Nucleus accumbens (tissue), 56 donors: ENCODE measurements at places on chromosomes 12 and 14.
A peak's percentile ranks its signal among the peaks of the same experiment; 100 is the strongest.

DNA sequence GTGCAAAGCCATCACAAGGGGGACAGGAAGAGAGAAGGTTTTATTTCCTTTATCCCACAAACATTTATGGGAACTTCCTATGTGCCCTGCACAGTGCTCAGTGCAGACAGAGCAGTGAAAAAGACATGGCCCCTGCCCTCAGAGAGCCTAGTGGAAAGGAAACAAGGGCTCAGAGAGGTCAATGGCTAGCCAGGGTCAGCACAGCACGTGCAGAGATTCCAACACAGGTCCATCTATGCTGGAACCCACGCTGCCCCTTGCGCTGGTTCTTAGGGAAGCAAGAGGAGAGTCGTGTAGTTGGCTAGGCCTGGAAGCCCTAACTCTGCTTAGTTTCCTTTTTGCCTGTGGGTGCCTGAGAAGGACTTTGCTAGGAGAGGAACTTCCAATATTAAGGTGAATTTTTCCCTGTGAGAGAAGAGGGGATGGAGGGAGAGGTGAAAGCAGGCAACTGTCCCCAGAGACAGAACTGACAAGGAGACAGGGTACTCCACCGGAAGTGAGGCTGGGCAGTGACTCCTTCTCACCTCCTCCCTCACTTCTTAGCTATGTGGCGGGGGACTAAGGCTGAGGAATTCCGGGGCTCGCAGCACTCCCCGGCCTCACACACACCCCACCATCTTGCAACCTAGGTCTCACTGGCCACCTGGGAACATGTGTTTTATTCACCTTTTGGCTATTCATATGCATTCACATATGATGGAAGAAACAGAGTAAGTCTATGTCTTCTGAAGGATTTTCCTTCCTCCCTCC lies 12.1 kb upstream of the GPX2 start:
- DNase-seq = no peak

- peak; percentile 51 for DNase-seq
Observed at GRCh38 chr14:58752771-58753201, 115.0 kb downstream of the DACT1 start.

- no peak for DNase-seq
Observed at GRCh38 chr14:62736048-62737043, 308.9 kb downstream of the KCNH5 start.

DNA sequence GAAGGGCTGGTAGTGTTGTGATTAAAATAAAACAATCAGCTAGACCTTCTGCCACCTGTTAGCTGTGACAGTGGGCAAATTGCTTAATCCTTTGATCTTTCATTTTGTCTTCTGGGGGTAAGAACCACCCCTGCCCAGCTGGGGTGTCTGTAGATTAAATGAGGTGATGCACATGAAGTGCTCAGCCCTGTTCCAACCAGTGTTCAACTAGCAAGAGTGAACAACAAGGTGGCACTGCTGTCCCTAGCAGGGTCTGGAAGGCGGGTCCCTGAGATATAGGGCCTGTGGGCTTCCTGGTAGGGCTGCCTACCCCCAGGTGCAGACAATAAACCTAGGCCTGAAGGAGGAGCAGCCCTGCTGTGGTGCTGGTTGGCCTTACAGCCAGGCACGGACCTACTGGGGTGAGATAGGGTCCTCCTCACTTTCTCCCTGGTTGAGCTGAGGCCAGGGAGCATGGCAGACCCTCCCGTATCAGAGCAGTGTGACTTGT lies 60.6 kb downstream of the ARL6IP4 start:
- no peak for DNase-seq

- peak; percentile 17 for DNase-seq
Observed at GRCh38 chr14:50085570-50086320, 30.6 kb downstream of the VCPKMT start.

- no peak for DNase-seq
Observed at GRCh38 chr12:119615518-119616475, 22.2 kb downstream of the TMEM233 start.

GRCh38 chr12:124705545-124706138 lies 138.2 kb upstream of the NCOR2 start:
- no peak for DNase-seq

DNA sequence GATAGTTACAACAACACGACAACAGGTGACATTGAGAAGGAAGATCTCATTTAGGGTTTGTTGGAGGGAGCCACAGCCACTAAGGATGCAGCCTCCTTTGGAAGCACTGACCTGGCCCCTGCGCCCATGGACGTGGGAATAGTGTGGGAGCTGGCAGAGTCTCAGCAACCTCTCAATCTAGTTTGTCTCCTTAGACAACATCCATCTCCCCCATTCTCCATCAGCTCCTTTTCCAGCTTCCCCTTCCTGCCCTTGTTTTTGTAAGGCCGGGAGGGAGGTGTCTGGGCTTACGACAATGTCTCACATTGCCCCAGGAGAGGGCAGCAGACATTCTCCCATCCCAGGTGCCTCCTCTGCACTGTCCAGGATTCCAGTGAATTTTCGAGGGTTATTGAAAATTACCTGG lies 170.2 kb upstream of the PZP start:
- no peak for DNase-seq

GRCh38 chr12:51401020-51401419 lies 9.8 kb upstream of the GALNT6 start:
- DNase-seq = no peak
